ENCODE measurements at places on chromosomes 3 and 15.

GRCh38 chr3:149475451-149476060 is 1.1 kb downstream of the TM4SF4 start:
- no peak for DNase-seq

DNA sequence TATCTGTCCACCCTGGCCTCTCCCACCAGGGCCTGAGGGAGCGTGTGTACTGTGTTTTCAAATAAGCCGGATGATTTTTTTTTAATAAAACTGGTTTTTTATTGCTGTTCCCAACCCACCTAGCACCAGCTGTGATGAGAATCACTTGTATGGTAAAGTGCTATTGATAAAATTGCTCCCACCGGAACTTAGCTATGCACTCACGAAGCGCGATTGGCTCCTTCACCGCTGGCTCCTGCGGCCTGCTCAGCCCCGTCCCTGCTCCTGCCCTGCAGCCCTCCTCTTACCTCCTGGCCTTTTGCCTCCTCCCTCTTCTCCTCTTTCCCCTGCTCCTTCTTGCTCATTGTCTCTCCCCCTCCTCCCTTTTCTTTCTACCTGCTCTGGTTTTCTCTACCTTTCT is 183.7 kb downstream of the TLE3 start:
- DNase-seq = no peak

- no peak for DNase-seq
Measured at GRCh38 chr3:17640466-17640865, 102.0 kb downstream of the TBC1D5 start.

- DNase-seq = no peak
Measured at GRCh38 chr3:194128202-194128918, 7.6 kb upstream of the HES1 start.

GRCh38 chr3:160134964-160135363 is 90.3 kb upstream of the C3orf80 start:
- DNase-seq = no peak

DNA sequence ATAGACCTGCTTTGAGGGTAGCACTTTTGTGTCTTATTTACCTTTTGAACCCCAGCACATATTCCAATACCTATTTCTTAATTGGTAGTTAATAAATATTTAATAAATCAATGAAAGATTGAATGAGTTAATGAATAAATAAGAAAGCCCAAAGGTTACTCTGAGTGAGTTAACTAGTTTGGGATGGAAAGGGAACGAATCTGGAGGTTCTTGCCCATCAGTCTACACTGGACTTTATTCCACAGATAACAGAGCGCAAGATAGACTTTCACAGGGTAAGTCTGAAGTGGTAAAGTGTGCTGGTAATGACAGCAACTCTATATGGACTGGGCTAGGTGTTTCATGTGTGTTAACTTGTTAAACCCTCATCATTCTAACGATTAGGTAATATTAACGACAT is 33.1 kb upstream of the MED12L start:
- DNase-seq = no peak

DNA sequence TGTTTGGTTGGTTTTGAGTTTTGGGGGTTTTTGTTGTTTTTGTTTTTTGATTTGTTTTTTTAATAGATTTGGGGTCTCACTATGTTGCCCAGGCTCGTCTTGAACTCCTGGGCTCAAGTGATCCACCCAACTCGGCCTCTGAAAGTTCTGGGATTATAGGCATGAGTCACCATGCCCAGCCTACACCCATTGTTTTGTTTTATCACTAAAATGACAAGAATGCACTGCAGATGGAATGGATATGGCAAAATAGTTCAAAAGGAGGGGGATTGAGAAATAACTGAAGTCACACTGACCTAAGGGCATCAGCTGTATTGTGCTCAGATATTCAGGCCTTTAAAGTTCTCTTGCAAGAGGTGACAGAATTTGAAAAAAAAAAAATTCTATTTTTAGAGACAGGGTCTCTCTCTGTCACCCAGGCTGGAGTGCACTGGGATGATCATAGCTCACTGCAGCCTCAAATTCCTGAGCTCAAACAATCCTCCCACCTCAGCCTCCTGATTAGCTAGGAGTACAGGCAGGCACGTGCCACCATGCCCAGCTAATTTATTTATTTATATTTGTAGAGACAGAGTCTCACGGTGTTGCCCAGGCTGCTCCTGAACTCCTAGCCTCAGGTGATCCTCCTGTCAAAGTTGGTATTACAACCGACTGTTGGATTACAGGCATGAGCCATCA is 4.4 kb upstream of the RASA2 start:
- DNase-seq = peak; percentile 24

- no peak for DNase-seq
Measured at GRCh38 chr15:60782316-60782715, 303.4 kb upstream of the ICE2 start.

- DNase-seq = no peak
Measured at GRCh38 chr3:114226313-114226712, 11.1 kb downstream of the ZNF80 start.

DNA sequence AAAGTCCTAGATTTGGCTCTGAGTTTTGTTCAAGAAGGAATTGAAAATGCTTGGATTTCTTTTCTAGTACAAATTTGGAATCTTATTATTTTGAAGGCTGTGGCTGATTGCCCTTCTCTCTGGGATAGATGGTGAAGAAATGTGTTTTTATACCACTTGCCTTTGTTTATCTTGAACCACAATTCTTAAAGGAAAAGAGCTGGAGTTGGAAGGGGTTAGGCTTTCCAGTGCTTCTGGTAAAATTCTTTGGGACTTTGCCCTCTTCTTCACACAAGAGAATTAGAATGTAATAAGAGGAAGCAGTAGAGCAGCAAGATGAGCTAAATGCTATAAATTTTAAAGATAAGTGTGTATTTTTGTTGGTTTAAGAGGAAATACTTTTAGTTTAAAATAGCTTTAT is 65.8 kb downstream of the COL6A5 start:
- no peak for DNase-seq

DNA sequence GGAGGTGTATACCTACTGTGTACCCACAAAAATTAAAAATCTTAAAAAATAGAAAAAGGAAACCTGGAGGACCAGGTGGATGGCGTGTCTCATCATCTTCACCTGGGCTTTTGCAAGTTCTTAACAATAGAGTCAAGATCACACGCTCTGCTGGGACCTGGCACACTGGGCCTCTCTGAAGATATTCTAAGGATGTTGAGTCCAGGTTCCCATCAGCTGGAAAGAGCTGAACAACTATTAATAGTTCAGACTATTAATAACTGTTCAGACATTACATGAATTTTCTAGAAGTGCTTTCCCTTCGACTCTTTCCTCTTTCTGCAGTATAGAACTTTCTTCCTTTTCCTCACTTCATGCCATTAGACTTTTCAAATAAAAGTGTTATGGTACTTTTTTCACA is 320.2 kb upstream of the IL12A start:
- no peak for DNase-seq

- DNase-seq = no peak
Measured at GRCh38 chr15:67241132-67241855, 13.2 kb downstream of the AAGAB start.

GRCh38 chr3:179603831-179604230 is 607 bp downstream of the MRPL47 start:
- DNase-seq = no peak

- no peak for DNase-seq
Measured at GRCh38 chr15:68986322-68986721, 28.2 kb upstream of the NOX5 start.

- DNase-seq = no peak
Measured at GRCh38 chr3:14322667-14323295, 79.6 kb upstream of the SLC6A6 start.

DNA sequence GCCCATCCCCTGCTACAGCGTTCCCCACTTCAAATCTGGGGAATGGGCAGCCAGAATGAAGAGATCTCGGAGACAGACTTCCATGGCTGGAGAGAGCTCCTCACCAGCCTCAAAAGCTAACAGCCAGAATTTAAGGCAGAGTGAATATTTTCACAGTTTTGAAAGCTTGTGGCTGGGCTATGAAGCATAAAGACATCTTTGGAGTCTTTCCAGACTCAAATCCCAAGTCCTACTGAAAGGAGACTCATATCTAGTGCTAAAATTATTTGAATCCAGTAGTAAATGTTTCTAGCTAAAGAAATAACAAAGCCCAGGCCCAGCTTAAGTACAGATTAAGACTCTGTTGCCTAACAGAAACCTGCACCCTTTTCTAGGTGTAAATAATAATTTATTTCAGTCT is 628.4 kb upstream of the ALCAM start:
- DNase-seq = no peak

GRCh38 chr3:188268336-188268735 is 114.4 kb downstream of the LPP start:
- no peak for DNase-seq

DNA sequence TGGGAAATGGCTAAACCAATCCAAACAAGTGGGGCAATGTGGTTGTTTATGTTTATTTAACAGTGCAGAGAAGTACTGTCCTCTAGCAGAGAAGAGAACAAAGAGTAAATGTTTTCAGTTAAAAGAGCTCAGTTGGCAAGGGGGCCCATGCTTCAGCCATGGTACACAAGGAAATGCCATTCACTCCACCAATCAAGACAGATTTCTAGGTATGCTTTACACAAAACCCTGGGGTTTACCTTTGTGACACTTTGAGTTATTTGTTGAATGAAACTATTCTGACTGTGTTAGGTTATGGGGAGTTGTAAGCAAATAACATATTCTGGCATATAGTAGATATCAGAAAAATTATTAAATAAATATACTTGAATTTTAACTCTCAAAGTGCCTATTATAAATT is 228.5 kb upstream of the MME start:
- DNase-seq = no peak

- DNase-seq = no peak
Measured at GRCh38 chr15:96737408-96737807, 406.9 kb downstream of the NR2F2 start.

- no peak for DNase-seq
Measured at GRCh38 chr3:136255672-136256406, 5.7 kb downstream of the PCCB start.

DNA sequence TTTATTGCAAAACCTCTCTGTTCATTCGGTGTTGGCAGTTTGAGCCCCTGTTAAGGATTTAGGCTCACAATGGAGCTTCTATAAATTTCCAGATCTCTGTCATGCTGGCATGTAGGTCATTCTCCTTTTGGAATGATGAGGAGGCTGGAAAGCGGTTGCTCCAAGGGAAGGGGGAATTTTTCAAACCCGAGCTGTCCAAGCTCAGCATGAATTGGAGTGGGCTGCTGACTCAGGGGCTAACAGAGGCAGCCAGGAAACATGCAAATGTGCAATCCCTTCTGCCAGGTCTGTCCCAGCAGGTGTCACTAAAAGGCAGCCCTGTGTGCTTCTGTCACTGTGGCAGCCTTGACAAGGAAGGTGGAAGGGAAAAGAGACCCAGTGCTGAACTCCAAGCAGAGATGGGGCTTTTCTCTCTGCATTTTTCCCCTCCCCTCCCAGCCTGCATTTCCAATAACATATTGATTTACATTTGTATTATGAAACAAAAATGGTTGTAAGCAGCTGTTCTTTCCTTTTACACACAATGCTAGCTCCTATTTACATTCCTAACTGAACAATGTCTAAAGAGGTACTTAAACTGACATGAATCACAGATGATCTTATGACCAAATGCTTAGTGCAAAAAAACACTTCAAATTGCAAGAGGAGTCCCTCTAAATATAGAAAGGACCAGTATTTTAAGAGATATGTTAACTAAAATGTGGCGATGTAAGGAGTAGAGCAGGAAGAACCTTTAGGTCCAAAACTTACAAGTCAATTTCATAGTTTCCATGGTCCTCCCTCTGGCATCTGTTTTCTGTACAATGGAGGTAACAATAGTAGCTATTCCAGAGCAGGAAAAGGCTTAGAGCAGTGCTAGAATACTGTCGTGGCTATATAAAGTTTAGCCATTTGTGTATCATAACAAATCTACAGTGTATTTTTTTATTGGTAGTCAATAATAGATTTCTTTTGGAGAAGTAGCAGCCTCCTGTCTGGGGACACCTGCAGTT is 84.5 kb upstream of the ATP10A start:
- no peak for DNase-seq

DNA sequence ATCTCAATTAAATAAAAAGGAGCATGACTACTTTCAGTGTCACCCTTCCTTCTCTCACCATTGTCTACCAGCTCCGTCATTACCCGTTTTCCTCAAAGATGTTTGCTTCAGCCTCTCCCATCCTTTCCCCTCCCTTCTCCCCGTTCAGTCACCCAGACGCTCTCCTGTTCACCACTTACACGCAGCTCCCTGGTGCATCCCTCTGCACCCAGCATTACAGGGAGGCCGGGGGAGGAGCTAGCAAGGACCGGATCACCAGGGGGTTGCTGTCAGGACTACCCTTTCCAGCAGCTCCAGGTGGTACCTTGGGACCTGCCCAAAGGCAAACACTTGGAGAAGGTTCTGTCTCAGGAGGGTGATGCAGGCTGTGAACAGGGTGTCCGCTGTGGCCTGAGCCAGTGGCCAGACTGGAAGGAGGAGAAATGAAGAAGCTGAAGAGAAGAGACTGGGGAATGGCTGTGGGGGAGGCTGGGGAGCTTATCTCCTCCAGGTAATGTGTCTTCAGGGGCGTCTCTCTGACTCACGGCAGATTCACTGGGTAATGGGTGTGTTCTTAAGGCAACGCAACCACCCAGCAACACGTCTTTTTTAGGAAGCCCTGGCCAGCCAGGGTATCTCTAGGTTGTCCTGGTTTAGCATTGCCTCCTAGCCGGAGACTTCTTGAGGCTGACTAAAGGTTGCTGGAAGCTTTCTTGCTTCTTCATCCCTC is 21.8 kb upstream of the BDH1 start:
- no peak for DNase-seq
